ENCODE measurements at places on chromosomes 3 and 15.

GRCh38 chr3:37136067-37136466 is 38.3 kb downstream of the LRRFIP2 start:
- no peak for DNase-seq

DNA sequence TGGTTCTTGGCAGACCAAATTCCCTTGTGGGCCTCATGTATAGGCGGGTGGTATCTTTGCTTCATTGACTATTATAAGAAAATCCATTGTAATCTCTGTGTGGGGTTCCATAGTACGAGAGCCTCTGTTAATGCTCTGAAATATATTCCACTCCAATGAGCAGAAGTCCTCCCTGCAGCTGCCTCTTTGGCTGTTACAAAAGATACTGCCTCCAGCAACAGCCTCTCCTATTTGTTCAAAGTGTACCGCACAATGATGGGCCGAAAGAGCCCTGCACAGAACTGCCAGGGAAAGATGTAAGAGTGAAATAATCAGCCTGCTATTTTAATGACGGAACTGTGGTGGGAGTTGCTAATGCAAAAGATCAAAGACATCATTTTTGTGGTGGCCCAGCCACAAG is 48.9 kb downstream of the GRK7 start:
- DNase-seq = no peak

- no peak for DNase-seq
These were observed 402.2 kb upstream of the CFAP20DC start for GRCh38 chr3:59451800-59452746.

DNA sequence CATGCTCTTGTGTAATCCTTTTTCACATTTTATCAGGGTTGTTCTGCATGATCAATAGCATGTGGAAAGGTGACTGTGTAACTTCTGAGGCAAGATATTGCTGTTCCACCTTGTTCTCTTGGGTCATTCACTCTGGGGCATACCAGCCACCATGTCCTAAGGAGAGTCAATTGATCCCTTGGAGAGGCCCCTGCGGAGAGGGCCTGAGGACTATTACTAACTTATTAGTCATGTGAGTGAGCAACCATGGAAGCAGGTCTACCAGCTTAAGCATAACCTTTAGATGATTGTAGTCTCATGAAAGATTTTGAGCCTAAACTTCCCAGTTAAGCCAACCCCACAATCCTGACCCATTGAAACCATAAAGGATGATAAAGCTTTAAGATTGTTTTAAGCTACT is 22.0 kb upstream of the COL6A5 start:
- no peak for DNase-seq

- no peak for DNase-seq
These were observed 39.6 kb upstream of the LAMP3 start for GRCh38 chr3:183202004-183202722.

DNA sequence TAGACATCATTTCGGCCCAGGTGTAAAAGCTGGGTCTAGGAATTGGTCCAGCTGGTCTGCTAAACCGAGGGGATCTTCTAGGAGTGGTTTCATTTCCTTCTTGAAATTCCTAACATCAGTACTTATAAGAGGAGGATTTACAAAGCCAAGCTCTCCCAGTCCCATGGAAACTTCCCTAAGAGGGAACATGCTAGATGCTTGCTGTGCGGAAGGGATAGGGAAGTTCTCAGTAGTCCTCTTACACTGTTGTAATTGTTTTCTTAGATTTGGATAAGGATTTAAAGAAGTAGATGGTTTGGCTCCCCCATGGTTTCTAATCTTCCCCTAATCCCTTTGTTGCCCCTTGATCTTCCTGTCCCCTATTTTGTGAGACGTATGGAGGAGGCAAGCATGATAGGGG is 89.7 kb upstream of the XCR1 start:
- DNase-seq = no peak

- no peak for DNase-seq
These were observed 95.0 kb downstream of the IQCH start for GRCh38 chr15:67349634-67350033.

DNA sequence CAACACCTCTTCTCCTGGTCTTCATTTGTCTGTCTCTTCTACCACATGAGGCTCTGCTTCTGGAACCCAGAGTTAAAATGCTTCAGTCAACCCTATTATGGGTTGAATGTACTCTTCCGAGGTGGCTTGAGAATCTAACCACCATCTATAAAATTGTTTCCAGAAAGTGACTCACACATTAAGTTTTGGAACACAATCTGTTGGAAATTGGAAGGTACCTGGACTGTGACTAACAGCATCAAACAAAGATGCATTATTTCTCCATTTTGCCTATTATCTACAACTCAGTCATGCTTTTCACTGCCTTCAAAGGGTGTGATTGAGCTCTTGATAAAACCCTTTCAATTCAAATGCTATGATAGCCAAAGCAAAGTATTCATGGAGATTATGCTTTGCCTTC is 499.0 kb upstream of the SEMA6D start:
- DNase-seq = no peak

- no peak for DNase-seq
These were observed 92.1 kb downstream of the IGF2BP2 start for GRCh38 chr3:185732782-185733181.

DNA sequence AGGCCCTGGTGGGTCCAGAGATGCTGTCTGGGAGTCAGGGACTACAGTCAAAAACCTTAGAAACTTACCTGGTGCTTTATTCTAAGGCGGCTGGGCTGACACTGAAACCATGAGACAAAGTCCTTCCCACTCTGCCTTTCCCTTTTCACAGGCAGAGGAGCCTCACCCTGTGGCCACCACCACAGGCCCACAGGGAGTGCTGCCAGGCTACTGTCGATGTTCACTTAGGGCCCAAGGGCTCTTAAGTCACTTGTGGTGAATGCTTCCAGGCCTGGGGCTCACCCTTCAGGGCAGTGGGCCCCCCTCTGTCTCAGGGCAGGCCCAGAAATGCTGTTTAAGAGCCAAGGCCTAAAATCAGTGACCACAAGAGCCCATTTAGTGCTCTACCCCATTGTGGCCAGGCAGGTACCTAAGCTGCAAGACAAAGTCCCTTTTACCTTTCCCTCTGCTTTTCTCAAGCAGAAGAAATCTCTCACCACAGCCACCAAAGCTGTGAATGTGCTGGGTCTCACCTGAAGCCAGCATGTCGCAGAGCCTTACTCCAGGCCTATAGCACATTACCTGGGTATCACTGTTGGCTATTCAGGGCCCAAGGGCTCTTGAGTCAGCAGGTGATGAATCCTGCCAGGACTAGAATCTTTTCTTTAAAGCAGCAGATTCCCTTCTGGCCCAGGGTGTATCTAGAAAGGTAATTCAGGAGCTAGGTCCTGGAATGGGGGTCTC is 39.5 kb upstream of the GOLGA6B start:
- DNase-seq = peak; percentile 38

- no peak for DNase-seq
These were observed 111.6 kb downstream of the IQSEC1 start for GRCh38 chr3:12961697-12962036.

DNA sequence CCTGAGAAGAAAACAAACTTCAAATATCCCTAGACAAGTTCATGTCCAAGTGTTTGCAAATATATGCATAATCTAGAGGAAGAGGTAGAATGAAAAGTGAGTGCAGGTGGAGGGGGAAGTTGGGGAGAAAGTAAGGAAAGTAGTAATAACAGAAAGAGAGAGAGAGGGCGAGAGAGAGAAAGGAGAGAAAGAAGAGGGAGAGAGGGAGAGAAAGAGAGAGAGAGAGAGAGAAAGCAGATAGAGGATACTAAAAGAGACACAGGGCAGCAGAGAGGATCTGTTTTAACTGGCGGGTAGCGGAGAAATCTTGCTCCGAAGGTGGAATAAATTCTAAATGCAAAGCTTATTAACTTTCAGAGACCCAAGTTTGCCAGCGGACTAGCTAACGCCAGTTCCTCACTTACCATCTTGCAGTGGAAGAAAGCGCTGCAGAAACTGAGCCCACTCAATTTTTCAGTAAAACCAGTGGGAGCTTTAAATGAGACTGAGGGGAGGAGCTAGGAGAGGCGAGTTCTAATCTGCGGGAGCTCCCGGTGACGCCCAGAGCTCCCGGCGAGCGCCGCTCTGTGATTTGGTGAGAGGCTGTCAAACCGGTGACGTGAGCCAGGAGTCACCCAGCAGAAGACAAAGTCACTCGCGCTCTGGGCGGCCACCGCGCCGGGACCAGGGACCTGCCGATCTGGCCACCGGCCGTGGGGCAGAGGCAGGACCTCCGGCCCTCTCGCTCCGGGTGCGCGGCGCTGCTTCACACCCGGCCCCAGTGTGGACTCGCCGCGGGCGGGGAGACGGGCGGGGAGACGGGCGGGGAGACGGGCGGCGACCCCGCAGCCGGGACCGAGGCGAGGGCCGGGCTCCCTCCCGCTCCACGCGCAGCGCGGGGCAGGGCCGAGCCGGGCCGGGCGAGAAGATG is at the start of gene GMNC:
GMNC (minus strand) TSS at position 486 of the 910 bp plus-strand sequence; CDS start at position 407, 79 bp downstream.
- DNase-seq = no peak

DNA sequence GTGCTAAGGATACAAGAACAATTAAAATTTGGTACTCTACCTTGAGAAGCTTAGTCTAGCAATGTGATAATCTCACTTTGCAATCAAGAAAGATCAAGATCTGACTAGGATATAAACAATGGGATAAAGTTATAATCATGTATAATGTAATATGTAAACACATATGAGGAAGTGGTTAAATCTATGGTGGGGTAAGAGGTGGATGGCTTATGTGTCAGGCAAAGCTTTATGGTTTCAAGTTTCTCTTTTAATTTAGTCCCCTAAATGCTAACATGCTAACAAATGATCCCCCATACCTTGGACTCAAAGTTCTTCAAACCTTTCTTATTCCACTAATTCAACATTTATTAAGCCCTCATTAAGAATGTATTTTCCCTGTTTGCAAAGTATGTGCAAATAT is 2.5 kb downstream of the RSL24D1 start:
- no peak for DNase-seq

- no peak for DNase-seq
These were observed 50.6 kb downstream of the CFAP20DC start for GRCh38 chr3:58999134-58999773.

DNA sequence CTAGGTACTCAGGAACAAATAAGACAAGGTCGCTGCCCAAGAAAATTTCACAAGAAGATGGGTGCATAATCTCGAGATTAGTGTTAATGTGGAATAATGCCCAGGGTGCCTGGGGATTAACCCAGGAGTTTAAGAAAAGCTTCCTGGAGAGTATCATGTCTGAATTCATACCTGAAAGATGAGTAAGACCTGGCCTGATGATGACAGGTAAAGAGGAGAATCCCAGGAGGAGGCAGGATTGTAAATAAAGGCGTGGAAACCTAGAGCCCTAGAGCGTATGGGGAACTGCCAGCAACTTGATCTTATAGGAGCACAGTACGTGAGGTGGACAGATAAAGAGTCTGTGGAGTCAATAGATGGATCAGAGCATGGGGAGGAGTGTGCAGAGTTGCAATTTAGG is 43.0 kb downstream of the ARRDC4 start:
- DNase-seq = no peak

- no peak for DNase-seq
These were observed 41.0 kb upstream of the ZNF280D start for GRCh38 chr15:56774356-56774755.

DNA sequence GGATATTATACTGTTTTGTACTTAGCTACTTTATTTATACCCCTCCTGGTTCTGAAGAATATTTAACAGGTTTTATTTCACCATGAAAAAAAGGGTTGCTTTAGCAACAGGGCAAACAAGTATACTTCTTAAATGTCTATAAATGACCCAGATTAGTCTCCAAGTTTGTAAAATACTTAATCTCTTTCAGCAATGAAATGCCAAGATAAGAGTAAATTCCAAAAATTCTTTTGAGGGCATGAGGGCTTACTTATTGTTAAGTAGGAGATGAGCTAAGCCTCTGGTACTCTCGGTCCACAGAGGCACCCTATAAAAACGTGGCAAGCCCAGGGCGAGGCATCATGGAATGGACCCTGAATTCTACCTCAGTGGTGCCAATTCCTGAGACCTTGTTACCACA is 264.8 kb upstream of the NSMCE3 start:
- DNase-seq = no peak

DNA sequence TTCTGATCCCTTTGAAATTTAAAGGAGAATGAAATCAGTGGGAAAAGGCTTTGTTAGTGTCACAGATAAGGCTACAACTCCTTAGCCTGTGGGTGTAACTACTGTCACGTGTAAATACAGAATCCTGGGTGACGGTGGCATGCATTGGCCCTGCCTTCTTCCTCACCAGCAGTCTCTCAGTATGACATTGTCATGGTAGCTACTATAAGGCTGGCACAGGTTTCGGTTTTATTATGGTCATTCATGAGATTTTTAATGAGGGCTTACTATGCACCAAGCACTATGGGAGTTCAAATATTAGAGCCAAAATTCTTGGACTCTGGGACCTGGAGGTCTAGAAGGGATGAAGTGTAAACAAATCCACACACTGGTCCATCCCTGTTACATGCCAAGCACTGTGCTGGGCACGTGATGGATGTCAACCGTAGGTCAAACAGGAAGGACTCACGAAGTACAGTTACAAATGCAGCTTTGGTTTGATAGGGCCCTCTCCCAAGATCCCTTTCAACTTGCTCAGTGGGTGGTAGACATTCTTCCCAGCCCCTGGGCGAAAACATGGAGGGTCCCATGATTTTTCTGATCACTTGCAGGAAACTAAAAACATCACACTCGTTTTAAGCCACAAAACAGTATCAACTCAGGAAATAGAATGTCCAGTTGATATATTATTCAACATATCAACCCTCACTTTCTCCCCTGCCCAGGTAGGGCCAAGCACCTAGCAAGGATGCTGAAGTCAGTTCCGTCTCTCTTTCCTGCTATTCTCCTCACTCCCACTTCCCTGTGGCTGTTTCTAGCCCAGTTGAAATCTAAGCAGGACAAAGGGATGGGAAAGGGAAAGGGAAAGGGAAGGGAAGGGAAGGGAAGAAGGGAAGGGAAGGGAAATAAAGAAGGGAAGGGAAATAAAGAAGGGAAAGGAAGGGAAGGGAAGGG is 25.3 kb downstream of the BFSP2 start:
- DNase-seq = no peak

- DNase-seq = no peak
These were observed 39.6 kb upstream of the LIPC start for GRCh38 chr15:58392141-58392540.

DNA sequence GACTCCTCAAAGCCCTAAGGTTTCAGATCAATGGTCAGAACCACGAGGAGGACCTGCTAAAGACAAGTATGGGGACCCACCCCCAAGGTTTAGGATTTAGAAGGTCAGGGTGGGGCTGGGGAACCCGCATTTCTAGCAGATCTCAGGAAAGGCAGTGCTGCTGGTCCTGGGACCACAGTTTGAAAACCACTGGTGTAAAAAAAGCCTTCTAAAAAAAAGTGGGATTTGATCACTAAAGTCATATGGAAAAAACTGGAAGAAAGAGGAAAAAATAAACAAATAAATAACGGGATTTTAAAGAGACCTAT is 832 bp downstream of the SLC41A3 start:
- no peak for DNase-seq
